ENCODE measurements at places on chromosomes 12 and 14.

DNA sequence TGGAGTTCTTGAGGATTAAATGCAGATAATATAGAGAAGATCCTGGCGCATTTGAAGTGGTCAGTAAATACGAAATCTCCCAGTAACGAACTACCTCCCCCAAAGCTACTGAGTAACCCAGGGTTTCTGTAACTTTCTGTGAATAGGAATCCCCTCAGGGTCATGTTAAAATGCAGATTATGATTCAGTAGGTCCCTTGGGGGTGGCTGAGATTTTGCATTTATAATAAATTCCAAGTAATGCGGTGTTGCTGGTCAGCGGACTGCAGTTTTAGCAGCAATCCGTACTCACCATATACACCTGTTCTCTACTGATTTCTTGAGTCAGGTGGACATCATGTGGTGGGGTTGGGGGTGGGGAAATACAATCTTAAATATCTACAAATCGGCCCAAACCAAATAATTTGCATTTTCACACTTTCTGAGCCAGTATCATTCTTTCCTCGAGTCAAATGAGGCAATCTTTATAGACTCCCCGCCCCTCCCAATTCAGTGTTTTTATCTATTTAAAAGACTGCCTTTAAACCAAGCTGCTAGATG, 868 bp downstream of the SPATA7 start:
- DNase-seq = no peak

GRCh38 chr12:12818701-12819100, 5.6 kb downstream of the DDX47 start:
- DNase-seq = no peak

DNA sequence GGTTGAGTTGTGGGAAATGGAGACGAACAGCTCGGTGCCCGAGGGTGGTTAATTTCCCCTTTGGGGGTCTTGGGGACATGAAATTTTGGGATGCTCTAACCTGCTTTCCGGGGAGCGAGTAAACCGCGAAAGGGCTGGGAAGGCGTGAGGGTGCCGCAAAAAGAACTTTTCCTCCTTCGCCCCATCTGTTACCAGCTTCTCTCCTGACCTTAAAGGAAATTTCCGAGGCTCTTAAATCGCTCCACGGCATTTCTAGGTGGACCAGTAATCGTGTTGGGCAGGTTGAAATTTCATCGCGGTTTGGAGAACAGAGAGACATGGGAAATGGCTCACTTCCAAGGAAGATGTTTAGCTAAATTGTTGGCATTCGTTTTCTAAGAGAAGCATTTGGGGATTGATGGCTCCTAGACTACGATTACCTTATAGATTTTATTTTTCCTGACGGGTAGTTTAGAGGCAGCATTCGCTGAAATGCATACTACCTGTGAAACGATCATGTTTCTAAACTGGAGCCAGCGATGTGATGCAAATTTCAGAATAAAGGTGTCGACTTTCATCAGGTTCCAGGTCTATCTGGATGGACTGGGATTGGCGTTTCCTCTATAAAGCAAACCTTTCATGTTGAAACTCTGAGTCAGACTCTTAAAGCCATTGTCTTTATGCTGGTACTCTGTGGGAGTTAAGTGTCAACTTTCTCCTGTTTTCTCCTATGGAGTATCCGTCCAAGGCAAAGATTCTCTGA, 414.5 kb downstream of the PCNX1 start:
- DNase-seq = no peak

DNA sequence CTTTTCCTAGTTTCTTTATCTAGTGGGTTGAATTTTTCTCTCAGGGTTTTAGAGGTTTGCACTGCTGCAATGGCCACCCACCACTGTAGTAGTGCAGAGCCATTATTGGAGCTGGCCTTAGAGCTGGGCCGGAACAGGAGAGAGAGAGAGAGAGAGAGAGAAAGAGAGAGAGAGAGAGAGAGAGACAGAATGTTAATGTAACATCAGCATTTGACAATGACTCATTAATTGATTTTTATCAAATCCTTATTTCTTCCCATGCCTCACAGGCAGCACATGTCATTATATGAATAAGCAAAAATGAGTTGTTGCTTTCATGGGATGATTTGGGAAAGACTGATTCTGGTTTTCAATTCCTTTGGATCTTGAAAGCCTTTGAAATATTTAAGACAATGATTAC, 76.3 kb upstream of the PPP4R3A start:
- DNase-seq = no peak

DNA sequence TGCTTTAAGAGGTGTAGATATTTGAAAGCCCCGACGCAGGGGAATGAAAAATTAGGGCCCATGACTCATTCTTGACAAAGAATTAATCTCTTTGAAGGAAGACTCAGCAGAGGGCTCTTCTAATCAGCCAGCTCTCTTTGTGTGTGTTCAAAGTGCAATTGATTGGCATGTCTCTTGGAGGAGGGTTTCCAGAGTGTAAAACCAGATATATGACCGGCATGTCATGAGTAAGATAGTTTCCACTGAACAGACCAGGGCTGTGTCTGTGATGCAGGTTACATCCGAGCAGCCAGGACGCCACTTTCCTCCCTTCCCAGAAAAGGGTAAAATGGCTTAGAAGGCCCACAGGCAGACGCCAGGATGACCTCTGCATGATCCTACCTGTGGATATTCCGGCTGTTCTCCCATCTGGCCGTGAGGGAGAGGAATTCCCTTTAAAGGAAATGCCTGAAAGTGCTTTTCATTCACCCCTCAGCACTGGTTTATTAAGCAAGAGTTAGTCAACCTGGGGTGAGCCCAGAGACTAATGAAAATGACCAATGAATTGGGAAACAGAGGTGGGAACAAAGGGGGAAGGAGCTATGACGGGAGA, 7.2 kb upstream of the KRT75 start:
- DNase-seq = no peak

- no peak for DNase-seq
Measured at GRCh38 chr12:64194333-64195149, 27.6 kb downstream of the KICS2 start.

DNA sequence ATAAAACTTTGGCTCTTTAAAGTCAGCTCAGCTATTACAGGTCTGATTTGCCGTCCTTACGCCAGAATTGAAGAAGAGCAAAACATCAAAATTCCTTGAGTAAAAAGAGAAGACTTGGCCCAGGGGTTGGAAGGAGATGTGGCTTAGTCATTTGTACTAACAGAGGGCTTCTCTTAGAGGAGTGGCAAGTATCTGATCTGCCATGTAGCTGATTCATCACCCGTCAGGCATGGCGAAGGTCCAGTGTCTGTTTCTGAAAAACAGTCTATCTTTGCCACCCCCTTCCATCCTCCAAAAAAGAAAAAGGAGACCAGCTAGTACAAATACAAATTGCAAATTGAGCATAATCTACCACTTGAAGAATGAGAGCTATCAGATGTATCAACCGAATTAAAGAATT, 91.9 kb downstream of the RAD52 start:
- no peak for DNase-seq

DNA sequence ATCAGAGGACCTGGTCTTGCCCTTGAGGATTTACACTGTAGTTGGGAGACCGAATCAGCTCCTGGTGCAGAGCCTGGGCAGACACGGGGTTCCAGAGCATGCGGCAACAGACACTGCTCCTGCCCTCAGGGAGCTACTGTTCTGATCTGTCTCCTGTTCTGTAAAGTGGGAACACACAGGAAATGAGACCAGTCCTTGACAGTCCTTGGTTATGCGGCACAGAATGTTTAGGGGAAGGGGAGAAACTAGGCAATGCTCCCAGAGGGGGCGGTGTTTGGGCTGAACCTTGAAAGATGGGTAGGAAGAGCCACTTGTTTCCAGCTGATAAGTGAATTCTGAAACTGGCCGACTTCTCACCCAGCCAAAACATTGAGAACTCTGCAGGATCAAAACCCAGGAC, 132.4 kb downstream of the ZFP36L1 start:
- no peak for DNase-seq

GRCh38 chr12:50195832-50196231, 28.7 kb upstream of the CERS5 start:
- no peak for DNase-seq

Measured in effector CD4-positive, alpha-beta T cell (primary cell).